ENCODE measurements at places on chromosomes 4 and X. TPM values are rescaled to one million over a fixed set of nuclear protein-coding genes. Genes with fewer than 3 reads are reported as not detected.

GRCh38 chr4:152870606-152871005 is 65.5 kb upstream of the FHDC1 start:
- peaks cover 23% of the 10 kb centered on the region for H3K4me1 ChIP-seq
- no peak for DNase-seq
- no peak overlapping the region for H3K4me3 ChIP-seq

GRCh38 chr4:176187624-176188023 is 7.8 kb downstream of the SPATA4 start:
- peaks cover 5% of the 10 kb centered on the region for H3K4me1 ChIP-seq
- no peak overlapping the region for H3K27ac ChIP-seq
- no peak for DNase-seq
- H3K4me3 ChIP-seq: no peak overlapping the region

DNA sequence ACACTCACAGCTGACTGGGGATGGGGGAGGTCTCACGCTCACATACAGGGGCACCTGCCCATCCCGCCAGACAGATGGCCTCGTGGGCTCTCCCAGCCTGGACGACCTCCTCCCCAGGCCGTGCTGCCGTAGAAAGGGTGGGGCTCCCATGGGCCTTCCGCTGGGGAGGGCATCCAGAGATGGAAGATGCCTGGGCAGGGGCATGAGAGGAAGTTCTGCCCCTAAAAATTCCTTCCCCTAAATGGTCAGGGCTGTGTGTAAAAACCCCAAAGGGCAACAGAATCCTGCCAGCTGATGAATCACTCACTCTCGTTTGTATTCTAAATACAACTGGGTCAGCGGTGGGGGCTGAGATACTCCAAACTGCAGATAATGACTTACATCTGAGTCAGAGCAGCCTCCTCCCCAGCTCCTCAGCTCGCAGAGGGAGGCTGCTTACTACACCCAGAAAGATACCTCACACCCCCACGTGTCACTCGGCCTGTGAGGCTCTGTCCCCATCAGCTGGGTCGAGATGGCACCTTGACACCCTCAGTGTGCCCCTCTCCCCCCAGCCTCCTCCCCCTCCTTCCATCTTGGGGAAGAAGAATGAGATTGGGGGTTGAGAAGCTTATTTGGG is 10.1 kb downstream of the WDR1 start:
- no peaks in the 10 kb centered on the region for H3K27me3 ChIP-seq
- DNase-seq: no peak
- no peak overlapping the region for H3K4me3 ChIP-seq
- H3K4me1 ChIP-seq: no peaks in the 10 kb centered on the region
- H3K27ac ChIP-seq: no peak overlapping the region

- H3K4me1 ChIP-seq: no peaks in the 10 kb centered on the region
- DNase-seq: no peak
- H3K27me3 ChIP-seq: no peaks in the 10 kb centered on the region
- no peak overlapping the region for H3K4me3 ChIP-seq
Measured at GRCh38 chr4:126958482-126958881, 674.3 kb upstream of the INTU start.

DNA sequence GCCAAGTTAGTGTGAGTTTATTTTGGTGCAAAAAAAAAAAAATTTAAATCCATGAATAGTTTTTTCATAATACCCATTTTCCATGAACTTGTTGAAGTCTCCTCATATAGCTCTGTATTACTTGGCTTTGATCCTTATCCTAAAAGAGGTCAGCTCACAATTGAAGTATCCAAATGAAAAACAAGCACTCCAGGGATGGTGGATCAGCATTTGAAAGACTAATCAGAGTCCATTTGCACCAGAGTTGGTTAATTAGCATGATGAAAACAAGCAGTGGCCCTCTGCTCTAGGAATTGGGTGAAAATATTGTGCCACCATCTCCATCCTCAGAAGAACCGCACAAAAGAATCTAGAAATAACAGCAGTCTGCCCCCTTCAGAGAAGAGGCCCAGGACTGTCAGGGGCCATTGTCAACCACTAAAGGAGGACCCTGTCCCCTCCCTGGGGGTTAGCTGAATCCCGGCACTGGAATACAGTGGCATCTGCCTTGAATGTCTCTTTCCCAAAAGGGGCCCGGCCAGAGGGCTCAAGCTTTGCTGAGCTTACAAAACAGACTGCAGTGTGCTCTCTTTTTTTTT is 24.7 kb downstream of the SH3KBP1 start:
- H3K36me3 ChIP-seq: no peaks in the 10 kb centered on the region
- peak overlapping the region; percentile 96 for H3K27ac ChIP-seq
- H3K4me3 ChIP-seq: no peak overlapping the region
- peaks cover 83% of the 10 kb centered on the region for H3K4me1 ChIP-seq
- H3K27me3 ChIP-seq: no peaks in the 10 kb centered on the region

GRCh38 chr4:110898290-110898689 is 275.4 kb upstream of the PITX2 start:
- 0 out of 2 replicates have a peak, but pooled peaks cover 2% of the 10 kb centered on the region for H3K27me3 ChIP-seq
- H3K36me3 ChIP-seq: no peaks in the 10 kb centered on the region
- no peak overlapping the region for H3K27ac ChIP-seq

DNA sequence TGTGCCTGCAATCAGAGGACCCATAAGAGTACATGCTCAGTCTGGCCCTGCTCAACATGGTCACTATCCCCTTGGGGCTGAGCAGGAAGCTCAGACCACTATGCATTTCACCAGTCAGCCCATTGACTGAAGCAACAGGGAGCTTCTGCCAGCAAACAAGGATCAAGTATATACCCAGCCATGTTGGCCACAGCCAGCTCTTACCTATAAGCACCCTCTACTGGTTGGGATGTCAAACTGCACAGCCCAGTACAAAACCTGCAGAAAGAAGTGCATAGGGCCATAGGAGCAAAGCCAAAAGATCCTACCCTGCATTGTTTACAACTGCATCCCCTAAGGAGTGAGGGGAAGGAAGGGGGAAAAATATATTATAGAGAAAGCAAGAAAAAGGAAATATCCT is 214.4 kb upstream of the CPEB2 start:
- no peak overlapping the region for H3K4me3 ChIP-seq
- H3K36me3 ChIP-seq: no peaks in the 10 kb centered on the region
- H3K4me1 ChIP-seq: no peaks in the 10 kb centered on the region

- H3K27me3 ChIP-seq: no peaks in the 10 kb centered on the region
- H3K27ac ChIP-seq: no peak overlapping the region
- no peaks in the 10 kb centered on the region for H3K4me1 ChIP-seq
Measured at GRCh38 chr4:138269175-138269574, 27.0 kb upstream of the SLC7A11 start.

DNA sequence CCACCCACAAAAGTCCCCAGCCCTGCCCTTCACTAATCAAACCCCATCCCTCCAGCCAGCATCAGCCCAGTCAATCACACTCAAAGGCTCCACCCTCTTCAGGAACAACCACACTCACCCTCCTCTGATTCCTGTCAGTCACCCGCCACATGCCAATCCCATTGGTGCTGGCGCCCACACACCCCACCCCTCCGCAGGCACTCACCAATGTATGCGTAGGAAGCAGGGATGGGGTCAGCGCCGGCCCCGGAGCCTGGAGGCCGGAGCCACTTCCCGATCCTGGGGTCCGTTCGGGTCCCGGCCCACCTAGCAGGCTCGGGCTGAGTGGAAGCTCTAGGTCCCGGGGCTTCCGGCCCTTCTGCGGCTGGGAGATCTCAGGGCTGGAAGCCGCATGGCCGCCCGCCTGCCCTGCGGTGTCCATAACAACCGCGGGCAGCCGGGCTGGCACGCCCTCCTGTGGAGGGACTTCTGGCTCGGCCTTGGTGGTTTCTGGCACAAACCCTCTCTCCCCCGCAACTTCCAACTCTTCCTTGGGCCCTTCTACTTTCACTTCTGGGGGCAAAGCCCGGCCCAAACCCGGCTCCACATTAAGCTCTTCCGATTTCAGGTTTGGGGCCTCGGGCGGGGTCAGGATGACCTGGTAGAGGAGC is 7.9 kb upstream of the CFP start:
- no peaks in the 10 kb centered on the region for H3K27me3 ChIP-seq
- no peaks in the 10 kb centered on the region for H3K4me1 ChIP-seq
- H3K27ac ChIP-seq: no peak overlapping the region
- no peak overlapping the region for H3K4me3 ChIP-seq

Gene TAF9B
- 4.8 TPM for total RNA-seq

Gene UNC5C
- total RNA-seq: not detected

Gene TRPC3
- not detected for total RNA-seq

Gene STK32B
- not detected for total RNA-seq

Gene KLHL13
- 3.6 TPM for total RNA-seq

Measured in Karpas-422 (cell line).